Stimulated activated CD4-positive, alpha-beta T cell treated with anti-CD3 and anti-CD28 coated beads, Interleukin-4, amount 100 ng/mL, for 48 hours (primary cell): ENCODE measurements at places on chromosomes 12 and 14.
A peak's percentile ranks its signal among the peaks of the same experiment; 100 is the strongest.

DNA sequence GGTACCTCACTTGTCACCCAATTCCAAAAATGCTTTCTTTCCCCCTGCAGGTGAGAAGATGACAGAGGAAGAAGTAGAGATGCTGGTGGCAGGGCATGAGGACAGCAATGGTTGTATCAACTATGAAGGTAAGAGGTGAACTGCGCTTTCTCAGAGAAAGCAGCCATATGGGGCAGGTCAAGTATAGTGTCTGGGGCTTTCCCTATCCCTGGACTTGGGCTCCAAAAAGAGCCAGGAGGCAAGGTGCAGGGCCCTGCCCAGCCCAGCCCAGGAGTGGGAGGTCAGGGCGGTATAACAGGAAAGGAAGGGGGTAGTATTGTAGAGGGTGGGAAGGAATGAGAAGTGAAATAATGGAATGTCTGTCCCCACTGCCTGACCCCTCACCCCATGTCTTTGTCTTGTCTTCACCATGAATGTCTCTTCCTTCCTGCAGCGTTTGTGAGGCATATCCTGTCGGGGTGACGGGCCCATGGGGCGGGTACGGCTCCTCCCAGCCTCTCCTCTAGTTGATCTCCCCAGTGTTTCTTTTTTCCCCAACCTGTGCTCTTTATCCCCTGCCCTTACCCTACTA lies 2.1 kb downstream of the MYL6 start:
- DNase-seq, result peak; percentile 44

DNA sequence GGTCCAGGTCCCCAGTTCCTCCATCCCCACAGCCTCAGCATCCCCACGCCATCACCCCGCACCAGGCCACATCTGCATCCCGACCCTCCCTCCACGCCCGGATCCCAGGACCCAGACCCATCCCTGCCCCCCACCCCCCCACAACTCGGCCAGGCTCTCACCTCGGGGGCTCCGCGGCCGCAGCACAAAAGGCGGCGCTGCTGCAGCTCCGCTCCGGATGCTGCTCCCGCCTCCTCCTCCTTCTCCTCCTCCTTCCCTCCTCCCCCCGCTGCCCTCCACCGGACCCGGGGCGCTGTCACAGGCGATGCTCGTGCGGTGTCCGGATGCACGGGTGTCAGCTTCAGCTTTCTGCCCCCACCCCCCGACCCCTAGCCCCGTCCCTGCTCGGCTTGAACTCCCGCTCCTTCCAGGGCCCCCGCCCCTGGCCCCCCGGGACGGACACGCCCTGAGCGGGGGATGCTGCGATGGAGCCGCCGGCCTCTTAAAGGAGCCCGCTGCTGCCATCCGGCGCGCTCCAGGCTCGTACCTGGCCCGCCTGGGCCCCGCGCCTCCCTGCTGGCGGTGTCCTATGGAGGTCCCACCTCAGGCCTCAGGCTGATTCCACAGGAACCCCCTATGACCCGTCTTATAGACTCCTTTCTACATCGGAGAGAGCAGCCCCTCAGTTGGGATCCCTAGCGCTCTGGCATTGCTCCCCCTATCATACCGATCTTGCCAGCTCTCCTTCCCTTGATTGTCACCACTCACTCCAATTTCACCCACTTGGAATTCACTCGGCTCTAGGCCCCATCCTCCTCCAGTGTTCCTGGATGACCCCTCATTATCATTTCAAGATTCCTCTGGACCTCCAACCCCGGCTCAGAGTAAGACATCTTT lies at the start of gene MAP3K12:
TSS of gene MAP3K12 (minus strand) at position 193 of the 876 bp plus-strand sequence. CDS start 12,067 bp downstream, outside the sequence.
- peak; percentile 45 for DNase-seq

DNA sequence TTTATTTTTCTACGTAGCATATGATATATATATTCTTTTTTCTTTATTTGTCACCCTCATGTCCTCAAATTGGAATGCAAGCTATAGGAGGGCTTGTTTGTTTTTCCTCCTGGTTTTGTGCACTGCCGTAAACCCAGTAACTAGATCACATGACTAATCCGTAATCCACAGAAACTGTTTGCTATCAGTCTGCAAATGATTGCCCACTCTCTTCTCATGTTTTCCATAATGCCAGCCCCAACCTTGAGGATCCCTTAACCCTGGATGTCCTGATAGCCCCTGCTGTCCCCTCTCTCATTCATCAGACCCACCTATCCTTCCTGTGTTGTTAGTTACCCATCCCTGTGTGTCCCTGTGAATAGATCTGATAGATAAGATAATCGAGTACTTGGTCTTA lies 94.0 kb downstream of the TSPAN9 start:
- DNase-seq, result no peak

DNA sequence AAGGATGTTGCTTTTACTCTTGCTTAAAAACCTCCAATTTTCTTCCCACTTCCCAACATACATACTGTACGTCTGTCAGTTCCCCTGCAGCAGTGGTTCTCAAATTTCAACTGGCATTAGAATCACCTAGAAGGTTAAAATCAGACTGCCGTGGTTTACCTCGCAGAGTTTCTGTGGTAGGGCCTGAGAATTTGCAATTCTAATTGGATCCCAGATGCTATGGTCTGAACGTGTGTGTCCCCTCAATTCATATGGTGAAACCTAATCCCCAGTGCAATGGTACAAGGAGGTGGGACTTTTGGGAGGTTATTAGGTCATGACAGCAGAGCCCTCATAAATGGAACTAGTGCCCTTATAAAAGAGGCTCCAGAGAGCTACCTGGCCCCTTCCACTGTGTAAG lies 226.9 kb downstream of the CRADD start:
- DNase-seq, result no peak

DNA sequence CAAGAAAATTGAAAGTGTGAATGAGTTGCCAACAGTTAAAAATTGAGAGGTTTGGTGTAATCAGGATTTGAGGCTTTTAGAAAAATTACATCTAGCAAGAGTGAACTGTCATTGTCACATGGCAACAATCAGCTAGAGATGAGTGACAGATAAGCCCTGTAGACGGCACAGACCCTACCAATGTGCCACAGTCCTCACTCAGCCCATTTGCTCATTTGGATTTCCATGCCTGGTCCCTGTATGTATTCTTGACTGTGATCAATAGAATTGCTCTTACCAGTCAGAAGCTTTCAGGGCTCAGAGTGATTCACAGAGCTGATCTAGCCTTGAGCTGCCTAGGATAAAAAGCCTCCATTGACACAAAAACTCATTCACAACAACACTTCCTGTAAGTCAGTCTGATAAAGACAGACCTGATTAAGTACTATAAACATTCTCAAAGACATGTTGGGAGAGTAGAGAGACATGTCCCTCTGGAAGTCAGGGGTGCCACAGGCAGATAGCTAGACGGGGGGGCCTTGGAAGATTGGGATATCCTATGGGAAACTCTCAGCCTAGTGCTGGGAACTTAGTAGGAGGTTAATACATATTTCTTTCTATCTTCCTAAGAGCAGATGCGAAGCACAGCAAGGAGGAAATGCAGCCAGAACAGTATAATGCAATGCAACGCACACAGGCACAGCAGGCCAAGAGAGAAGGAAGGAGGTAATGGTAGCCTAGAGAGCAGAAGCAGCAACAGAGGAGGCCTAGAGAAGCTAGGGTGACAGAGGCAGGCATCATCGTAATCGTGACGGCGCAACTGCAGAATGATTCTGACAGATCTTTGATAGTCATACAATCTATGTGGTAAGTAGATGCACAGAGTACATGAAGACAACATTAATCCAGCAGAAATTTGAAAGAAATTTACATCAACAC lies 2.0 kb upstream of the PELI2 start:
- no peak for DNase-seq

- DNase-seq, result no peak
Measured at GRCh38 chr14:81285245-81285644, 64.5 kb upstream of the GTF2A1 start.
